ENCODE measurements at places on chromosomes 16 and 17. TPM values are rescaled to one million over a fixed set of nuclear protein-coding genes. Genes with fewer than 3 reads are reported as not detected.

DNA sequence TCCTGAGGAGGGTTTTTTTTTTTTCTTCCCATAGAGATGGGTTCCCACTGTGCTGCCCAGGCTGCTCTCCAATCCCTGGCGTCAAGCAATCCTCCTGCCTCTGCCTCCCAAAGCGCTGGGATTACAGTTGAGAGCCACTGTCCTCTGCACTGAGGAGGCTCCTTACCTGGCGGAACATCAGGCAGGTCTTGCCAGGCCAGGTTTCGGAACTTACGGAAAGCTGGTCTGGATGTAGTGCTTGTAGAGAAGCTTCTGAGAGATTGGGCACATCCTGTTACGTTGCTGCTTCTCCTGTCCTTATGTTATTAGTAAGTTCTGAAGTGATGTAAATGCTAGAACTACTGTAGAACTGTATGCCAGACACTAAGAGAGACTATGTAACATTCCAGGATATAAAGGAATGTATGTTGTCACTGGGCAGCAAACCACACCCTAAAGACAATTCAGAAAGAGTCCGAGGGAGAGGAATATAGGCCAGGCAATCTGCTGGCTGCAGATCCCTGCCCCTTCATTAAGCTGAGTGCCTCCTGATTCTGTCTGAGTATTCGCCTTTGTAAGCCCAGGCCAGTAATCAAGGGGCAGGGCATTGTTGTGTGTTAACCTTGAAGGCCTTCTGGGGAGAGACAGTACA is 21.1 kb downstream of the ETV4 start:
- no peak for DNase-seq

DNA sequence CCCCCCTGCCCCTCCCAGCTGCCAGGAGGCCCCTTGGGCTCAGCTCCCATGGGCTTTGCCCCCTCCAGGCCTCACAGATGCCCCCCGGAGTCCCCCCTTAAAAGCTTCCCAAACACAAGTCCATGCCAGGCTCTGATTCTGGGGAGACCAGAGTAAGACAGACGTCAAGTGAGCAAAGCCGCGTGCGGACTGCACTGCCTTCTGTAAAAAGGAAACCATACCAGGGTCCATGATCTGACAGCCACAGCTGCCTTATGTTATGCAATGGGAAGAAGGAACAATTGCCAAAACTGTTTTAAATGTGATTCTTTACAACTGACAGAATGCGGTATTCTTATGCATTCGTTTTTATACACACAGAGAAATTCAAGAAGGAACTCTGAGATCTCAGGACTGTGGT is 17.9 kb upstream of the HEXD start:
- DNase-seq: no peak

DNA sequence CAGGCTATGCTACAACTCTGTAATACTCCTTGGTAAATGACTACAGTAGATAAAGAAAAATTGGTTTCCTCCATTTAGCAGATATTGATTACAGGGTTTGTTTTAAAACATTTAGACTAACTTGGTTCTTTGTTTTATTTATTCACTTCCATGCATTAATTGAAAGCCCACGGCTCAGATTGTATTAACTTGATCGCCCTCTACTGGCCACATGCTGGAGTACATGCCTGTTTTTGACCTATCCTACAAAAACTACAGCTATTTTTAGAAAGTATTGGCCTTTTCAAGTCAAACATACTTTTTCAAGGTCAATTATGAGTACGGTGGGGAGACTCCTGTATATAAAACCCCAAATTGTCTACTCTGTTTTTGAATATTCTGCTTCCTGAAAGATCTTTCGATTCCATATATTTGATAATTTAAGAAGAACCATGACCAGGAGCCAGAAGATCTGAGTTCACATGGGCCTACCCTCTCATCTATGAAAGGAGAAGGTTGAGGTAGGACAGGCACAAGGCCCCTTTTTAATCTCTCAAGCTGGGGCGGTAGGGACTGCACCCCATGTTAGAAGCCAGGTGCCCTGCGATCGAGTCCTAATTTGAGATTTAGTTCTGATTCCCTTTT is 51.8 kb downstream of the CA10 start:
- no peak for DNase-seq

- no peak for DNase-seq
These were observed 19.0 kb upstream of the RMI2 start for GRCh38 chr16:11326084-11326736.

DNA sequence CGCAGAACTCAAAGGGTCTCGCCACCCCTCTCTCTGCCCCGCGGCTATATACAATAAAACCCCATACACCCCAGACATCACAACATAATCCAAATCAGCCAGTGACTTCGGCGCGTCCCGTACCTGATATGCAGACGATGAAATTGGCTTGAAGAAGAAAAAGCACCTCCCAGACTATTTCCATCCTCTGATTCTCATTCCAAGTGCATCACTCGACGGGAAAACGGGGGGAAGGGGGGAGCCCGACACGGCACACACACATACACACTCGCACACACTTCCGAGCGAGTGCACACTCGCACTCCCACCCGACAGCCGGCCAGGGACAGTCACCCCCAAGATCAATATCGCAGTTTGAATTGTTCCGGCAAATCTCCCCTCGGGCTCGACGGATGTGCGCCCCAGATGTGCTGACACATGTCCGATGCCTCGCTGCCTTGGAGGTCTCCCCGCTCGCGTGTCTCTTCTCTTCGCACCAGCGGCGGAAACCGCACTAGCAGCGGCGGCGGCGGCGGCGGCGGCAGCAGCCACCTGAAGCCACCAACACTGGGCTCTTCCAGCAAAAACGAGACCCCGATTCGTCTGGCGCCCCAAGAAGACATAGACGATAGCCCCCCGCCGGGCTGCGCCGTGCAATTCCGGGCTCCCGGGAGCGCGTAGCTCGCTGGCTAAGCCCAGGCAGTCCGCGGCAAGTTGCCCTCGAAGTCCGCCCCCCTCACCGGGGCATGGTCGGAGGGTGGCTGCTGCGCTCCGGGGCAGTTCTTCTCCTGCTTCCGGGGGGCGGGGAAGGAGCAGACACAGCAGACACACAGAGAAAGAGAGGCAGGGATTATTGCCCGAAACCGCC is 688 bp downstream of the CA10 start:
- no peak for DNase-seq

CDR2L gene
- 40.7 TPM for total RNA-seq

TMEM132E gene
- total RNA-seq: not detected

DYNLRB2 gene
- total RNA-seq: not detected

GRCh38 chr17:80380068-80380467 is 34.9 kb upstream of the ENDOV start:
- DNase-seq: no peak

NUDT21 gene
- 33.8 TPM for total RNA-seq

GRCh38 chr17:59627274-59627673 is 7.6 kb downstream of the CLTC start:
- no peak for DNase-seq

DNA sequence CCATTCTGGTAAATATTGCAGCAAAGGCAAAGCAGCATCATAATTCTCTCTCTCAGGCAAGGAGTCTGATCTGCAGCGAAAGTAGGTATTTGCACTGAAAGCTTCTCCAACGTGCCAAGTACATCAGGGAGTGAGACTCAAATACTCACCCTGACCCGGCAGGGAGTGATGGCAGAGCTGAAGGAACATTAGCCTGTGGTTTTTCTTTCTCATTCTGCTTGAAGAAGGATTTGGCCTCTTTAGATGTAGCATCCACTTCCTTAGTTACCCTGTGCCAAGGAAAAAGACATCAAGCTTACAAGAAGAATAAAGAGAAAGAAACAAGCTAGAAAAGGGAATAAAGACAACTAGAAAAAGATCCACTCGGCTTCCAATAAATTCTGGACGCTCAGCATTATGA is 38.4 kb downstream of the CFDP1 start:
- no peak for DNase-seq

PRAC1 gene
- not detected for total RNA-seq

GRCh38 chr17:39018267-39019134 is 51.3 kb upstream of the FBXO47 start:
- no peak for DNase-seq

- peak; percentile 7 for DNase-seq
These were observed 28.8 kb downstream of the MPP2 start for GRCh38 chr17:43878260-43879175.

DNA sequence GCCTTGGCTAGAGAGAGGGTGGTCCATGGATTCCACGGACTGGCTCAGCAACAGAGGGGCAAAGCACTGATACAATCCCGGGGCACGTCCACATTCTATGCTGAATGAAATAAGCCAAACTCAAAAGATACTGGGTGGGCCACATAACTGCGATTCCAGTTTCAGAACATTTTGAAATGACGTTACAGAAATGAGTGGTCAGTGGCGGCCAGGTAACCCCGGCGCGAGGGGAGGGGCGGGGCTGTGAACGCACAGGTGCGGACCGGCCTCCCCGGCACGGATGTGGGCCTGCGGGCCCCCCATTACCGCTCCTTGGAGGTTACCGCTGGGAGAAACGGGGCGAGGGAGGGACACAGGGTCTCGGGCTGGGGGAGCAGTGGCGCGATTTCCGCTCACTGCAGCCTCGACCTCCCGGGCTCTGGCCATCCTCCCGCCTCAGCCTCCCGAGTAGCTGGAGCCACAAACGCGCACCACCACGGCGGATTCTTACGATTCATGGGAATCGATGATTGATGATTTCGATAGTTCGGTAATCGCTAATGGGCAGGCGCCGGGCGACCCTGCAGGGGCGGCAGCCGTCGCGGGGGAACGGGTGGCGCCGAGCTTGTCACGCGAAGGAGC is 559 bp downstream of the MVD start:
- DNase-seq: no peak

- DNase-seq: no peak
These were observed 20.7 kb downstream of the ADAP2 start for GRCh38 chr17:30942308-30943079.

GRCh38 chr16:24836836-24837235 is 8.9 kb upstream of the SLC5A11 start:
- DNase-seq: no peak

DNA sequence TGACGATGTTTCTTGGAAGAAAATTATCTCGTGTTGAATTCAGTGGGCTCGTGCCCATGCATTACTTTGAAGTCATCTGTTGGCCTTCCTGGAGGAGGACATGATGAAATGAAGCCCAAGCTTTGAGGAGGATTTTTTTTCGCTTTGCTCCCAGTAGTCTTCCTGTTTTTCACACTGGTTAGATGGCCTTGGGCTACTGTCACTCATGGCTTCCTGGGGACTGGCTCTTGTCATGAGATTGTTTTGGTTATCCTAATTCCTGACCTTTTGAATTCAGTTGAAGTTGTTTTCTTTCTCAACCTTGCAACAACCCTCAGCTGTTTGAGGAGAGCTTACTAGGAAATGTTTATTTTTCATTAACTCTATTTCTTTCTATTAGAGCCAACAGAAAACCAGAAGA is 430.7 kb downstream of the HS3ST3B1 start:
- DNase-seq: no peak

GRCh38 chr16:70701596-70701995 is 15.7 kb upstream of the MTSS2 start:
- DNase-seq: no peak

CCL8 gene
- total RNA-seq: not detected

GRCh38 chr17:6559753-6560215 is 3.4 kb upstream of the PITPNM3 start:
- no peak for DNase-seq

PRAC2 gene
- total RNA-seq: not detected

DNA sequence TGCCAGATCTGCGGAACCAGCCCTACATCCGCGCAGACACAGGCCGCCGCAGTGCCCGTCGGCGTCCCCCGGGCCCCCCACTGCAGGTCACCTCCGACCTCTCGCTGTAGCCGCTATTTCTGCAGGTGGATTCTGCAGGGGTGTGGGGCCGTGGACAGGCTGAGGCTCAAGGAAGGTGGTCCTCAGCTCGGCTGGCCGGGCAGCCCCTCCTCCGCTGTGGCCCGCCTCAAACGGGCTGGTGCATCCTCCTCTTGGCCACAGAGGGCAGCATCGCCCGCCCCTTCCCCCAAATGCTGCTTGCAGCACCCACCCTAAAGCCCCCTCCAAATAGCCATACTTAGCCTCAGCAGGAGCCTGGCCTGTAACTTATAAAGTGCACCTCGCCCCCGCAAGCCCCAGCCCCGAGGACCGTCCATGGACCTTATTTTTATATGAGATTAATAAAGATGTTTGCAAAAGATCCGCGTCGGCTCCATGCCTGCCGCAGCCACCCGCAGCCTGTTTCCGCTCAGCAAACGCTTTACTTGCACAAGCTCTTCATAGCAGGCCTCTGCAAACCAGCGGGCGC is 14.9 kb downstream of the SPATA32 start:
- no peak for DNase-seq

RAMP2 gene
- total RNA-seq: 23.7 TPM

GRCh38 chr17:65933290-65933689 is 258.6 kb downstream of the CEP112 start:
- no peak for DNase-seq

GRCh38 chr17:66715745-66716156 is 119.2 kb upstream of the CACNG5 start:
- DNase-seq: no peak

- no peak for DNase-seq
These were observed 2.0 kb downstream of the RRAD start for GRCh38 chr16:66923247-66923731.

NACA2 gene
- not detected for total RNA-seq

KCNH6 gene
- not detected for total RNA-seq
